Activated naive CD4-positive, alpha-beta T cell (primary cell): ENCODE measurements at places on chromosomes 3 and 15.

DNA sequence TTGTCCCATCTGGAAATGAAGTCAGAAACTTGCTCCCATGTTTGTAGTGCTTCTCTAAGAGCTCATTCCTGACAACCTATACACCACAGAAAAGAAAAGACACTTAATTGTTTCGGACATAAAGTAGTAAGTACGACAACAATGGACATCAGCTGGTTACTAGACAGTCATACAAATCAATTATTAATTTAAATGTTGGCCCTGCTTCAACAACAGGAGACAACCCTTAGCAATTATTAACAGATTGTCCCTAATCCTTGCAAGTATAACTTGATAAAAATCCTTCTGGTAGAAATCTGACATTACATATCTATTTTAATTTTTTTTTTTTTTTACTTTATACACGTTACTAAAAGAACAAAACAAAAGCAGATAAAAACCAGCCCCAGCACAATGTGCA, 29.8 kb downstream of the ERICH6 start:
- DNase-seq, result no peak

DNA sequence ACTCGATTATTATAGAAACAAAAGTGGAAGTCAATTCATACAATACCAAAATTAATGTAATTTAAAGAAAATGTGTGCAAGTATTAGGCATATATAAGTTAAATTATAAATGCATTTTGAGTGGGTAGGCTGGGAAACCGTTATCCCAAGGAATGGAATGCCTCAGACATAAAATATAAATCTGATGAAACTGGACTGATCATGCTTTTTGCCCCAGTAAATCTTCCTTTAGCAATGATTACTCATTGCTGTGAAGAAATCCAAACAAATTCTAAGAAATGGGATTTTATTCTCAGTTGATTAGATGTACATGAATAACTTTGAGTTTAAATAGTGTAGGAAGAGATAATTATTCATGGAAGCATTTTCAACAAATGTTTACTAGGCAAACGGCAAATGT, 185.5 kb upstream of the KCNMB2 start:
- no peak for DNase-seq

DNA sequence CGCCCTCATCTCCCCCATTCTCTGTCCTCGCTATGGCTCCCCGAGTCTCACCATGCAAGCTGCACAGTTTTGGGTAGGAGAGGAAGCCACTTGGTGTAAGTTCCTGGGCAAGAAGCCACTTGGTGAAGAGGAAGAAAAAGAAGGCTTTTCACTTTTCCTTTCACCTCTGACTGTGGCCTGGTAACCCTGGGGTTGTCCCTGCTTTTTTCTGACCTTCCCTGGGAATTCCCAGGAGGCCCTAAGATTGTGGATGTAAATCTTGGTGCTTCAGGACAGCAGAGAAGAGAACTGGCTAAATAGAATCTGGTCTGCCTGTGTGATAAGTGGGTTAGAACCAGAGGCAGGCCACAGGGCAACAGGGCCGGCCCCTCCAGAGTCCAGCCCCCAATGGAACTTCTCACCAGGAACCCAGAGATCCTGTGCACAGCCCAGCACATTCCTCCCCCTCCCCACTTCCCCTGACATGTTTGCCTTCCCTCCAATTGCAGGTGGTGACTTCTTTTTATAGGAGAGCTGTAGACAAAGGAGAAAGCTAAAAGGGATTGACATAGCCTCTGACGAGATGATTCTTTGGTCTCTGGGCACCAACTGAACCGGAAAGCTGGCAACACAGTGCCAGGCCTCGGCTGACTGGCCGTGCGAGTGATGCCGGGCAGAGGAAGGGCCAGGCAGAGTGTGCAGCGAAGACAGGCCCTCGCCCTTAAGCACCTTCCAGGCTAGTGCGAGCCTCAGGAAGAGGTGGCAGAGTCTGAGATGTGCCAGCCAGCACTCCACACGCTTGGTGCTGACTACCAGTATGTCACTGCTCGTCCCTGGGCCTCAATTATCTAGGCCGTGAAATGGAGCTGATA, 19.4 kb upstream of the SKOR1 start:
- DNase-seq, result no peak

- DNase-seq, result no peak
These were observed 709.4 kb downstream of the SQOR start for GRCh38 chr15:46344115-46344724.

DNA sequence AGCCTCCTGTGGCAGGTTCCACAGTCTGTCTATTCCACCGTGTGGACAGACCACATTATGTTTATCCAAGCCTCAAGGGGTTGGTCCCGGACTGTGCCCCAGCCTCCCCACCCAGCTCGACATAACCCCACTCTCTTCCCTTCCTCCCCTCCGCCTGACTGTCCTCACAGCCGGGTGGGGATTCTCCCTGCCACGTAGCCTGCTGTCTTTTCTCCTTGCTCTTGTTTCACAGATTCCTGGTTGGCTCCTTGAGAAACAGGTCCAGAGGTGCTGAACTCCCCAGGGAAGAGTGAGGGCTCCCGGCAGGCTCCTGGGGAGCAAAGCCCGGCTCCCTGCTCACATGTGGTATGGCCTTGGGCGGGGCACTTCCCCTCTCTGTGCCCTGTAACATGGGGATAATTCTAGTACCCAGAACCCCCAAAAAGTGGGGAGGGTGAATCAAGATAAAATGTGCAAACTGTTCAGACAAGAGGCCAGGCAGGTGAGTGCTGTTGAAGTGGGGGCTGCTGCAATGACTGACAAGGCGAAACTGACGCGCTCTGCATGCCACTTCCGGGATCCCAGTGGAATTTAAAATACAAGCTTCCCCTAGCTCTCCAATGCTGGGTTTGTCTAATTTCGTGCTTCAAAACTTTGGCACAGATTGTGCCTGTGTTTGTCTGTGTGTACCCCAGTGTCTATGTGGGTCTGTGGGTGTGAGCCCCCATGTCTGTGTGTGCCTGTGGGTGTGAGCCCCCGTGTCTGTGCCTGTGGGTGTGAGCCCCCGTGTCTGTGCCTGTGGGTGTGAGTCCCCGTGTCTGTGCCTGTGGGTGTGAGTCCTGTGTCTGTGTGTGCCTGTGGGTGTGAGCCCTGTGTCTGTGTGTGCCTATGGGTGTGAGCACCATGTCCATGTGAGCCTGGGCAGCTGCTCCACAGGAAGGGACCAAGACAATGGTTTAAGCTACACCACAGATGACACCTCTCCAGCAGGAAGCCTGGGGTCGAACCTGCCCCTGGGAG, 160.6 kb upstream of the IQSEC1 start:
- DNase-seq, result no peak

DNA sequence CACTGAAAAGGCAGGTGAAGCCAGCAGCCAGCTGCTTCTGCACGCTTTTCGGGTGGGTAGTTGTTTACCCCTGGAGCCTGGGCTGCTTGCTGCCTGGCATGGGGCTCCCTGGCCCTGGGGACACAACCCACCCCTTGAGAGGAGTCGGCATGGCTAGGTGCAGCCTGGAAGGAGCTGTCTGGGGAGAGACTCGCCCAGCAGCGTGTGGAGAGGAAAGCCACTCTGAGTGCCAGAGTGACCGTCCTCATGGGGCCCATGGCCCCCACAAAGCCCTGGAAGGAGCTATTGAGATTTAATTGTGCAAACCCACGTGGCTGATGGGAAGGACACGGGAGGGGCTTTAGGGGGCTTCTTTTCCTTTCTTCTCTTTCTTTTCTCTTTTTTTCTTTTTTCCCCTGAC, 137.5 kb downstream of the OPA1 start:
- no peak for DNase-seq
